ENCODE measurements at places on chromosomes 12 and 14.

DNA sequence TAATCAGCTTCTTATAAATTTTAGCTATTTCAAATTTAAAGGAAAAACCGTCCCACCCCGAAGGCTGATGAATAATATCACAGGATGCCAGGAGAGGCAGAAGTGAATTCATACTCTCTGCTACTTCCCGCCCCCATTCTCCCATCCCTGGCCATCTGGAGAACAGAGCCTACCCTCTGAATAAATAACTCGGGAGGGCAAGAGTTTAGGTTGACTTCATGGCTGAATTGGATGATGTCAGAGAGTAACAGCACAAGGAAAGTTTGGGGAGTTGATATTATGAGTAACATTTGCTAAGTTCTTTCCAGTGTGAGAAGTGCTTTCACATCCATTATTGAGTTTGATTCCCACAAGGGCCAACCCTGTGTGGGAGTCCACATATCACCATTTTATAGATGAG is 241.6 kb downstream of the EGLN3 start:
- no peak for DNase-seq

GRCh38 chr12:91347481-91348214 is 165.0 kb upstream of the DCN start:
- DNase-seq = no peak

GRCh38 chr12:104427547-104427938 is 29.2 kb upstream of the CHST11 start:
- no peak for DNase-seq

DNA sequence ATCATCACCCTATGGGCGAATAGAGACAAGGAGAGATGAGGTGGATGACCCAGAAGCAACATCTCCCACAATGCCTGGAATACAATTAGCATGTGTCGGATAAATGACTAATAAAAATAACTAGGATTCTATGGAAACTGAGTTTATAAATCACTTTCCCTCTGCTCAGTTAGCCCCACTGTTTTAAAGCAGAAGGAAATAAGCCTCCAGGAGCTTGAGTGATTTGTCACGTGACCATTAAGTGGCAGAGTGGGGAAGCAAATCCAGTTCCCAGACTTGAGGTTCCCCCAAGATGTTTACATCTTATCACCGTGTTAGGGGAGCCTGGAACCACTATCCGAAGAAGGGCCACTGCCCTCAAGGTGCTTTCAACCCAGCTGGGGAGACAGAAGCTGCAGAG is 136.5 kb upstream of the CCND2 start:
- DNase-seq = no peak

DNA sequence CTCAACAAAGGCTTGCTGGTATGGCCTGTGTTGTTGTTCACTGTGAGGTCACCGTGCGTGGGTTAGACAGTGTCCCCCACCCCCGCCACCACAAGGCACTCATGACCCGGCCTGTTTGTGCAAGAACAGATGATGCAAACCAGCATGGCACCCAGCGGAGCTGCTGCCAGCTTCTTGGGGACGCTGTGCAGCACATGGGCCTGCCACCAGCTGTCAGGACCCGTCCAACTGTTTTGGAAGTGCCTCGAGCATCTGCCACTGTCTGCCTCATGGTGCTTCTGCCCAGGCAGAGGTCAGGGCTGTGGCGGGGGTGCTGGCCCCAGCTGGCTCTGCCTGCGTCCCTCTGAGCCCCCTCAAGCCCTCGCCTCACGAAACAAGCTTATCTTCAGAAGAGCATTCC is 1.5 kb downstream of the ASB2 start:
- no peak for DNase-seq

DNA sequence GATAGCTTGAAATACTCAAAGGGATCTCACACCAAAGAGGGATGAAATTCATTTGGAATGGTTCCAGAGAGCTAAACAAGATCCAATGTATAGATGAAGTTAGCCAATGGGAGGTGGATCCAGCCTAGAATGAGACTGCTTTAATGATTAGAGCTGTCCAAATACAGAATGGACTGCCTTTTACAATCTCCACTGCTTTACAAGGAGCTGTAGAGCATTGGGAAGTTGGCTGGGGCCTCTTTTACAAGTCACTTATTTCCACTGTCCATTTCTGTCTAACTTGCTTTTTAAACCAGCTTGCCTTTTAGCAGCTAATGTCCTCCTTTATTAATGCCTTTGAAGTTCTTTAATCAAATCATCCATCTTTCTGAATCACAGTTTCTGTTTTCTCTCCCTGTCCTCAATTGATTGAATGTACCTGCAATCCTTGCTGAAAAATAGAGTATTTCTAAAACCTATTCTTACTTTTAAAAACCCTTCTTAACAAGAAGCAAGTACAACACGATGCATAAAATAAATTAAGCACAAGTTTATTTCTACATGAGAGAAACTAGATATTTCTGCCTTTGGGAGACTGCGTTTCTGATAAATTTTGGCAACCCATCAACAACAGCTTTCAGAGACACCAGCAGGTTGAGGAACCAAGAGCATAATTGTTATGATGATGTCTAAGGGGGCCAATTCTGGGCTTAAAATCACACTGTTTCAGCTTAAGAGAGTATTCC is 3.4 kb upstream of the ATP2A2 start:
- DNase-seq = no peak

- DNase-seq = peak; percentile 50
These were observed 16.4 kb downstream of the ACVRL1 start for GRCh38 chr12:51923506-51924365.

- DNase-seq = no peak
These were observed 339.7 kb downstream of the PRKD1 start for GRCh38 chr14:29587761-29588470.

Data from stimulated activated CD4-positive, alpha-beta T cell treated with anti-CD3 and anti-CD28 coated beads, Interleukin-2, amount 100 ng/mL, for 48 hours (primary cell).